ENCODE measurements at places on chromosomes 7 and 10.

GRCh38 chr7:13279854-13280435 lies 592.5 kb downstream of the ARL4A start:
- DNase-seq, result no peak

- no peak for DNase-seq
These were observed 8.1 kb downstream of the CYP26A1 start for GRCh38 chr10:93081834-93082233.

DNA sequence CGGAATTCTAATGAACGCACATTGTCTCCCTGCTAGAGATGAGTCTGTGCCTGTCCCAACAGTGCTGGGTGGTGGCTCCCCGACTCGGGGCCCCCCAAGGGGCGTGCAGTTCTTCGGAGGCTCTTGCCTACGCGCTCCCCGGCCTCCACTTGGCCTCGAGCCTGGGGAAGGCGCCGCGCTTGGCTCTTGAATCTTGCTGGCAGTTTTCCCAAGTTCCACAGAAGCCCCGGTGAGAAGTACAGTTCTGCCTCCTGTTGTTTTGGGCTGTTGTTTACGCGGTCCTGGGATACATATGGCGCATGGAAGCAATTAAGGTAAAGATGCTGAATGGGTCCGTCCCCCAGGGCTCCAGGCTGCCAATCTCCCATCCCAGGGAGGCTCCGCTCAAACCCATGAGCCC lies 32.6 kb upstream of the UNCX start:
- no peak for DNase-seq

- DNase-seq, result no peak
These were observed 43.7 kb downstream of the COL17A1 start for GRCh38 chr10:104041891-104042535.

DNA sequence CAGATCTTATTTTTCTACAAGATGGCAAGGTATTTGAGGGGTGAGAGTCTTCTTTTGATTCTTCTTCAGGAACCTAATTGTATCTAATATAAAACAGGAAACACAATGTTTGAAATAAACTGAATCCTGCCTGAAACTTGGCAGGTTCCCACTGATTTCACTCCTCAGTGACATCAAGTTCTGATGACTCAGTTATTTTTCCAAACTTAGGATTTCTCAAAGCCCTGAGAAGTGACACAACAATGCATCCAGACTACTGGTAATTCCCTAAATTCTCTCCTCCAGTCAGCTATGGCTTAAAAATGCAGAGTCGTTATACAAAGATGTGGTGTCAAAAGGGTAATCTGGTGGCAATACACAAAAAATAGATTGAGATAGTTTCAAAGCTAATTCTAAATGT lies 80.9 kb downstream of the ABLIM1 start:
- DNase-seq, result no peak

DNA sequence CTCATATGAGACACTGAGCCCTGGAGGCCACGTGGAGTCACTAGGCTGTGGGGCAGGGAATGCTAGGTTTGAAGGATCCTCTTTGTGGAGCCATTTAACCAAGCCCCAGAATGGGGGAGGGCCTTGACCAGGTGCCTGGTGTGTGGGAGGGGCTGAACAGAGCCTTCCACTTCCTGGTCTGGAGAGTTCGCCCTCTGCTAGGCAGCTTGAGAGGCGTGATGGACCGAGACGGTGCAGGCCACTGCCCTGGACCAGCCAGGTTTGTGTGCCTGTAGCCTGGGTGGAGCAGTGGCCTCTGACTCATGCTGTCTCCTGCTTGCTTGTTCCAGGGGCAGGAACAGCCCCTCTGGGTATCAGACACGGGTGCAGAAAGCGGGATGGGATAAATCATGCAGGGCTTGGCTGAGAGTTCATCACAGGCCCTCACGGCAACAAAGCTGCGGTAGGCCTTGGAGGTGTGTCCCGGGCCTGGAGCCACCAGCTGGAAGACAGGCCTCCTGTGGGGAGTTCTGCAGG lies 27.4 kb downstream of the ADAMTS14 start:
- no peak for DNase-seq

DNA sequence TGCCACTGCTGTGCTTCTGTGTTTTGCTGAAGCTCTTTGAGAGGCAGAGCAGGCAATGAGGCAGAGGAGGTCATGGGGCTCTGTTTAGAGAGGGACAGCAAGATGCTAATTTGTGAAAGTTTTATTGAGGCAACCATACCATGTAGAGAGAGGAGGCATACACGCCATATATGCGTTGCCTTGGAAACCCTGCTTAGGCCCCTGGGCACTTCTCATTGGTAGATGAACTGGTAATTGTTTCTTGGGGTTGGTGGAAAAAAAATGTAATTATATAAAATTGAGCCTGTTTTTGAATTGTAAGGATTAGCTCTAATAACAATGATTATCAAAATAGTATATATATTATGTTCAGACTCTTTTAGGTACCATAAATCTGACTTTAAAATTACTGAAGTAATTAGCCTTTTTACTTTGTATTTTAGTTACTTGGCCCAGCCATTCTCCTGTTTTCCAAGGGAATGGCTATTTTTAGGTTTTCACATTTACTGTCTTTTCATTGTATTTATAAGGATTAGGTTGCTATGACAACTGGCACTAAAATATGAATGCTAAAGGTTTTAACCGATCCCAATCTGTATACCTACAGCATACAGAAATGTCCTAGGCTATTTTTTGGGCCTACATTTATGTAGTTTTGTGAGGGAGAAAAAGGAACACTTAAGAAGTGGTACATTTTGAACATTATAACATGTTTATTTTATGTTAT lies 52.4 kb downstream of the BZW2 start:
- no peak for DNase-seq

DNA sequence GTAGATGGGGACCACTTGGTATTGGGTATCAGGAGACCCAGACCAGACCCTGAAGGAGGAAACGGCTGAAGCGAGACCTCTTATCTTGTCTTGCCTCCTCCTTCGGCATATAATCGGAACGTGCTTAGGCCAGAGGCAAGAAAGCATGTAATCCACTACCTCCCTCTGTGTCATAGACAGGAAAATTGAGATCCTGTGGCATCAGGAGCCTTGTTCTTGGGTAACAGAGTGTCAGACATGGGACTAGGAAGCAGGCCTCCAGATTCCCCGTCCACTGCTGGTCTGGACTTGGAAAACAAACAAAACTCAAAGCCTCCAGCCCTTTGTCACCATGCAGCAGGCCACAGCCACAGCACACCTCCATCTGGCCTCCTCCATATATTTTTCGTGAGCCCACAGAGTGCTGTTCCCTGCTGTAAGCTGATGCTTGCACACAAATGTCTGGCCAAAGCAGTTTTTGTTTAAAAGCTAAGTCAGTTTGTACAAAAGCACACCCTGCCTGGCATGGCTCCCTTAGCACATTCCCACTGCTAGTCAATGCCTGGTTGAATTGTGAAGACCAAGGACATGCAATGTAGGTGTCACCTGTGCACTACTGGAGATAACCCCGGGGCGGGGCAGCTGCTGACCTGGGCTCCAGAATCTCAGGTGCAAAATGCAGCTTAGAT lies 510.9 kb downstream of the RPS24 start:
- DNase-seq, result no peak

- peak; percentile 17 for DNase-seq
These were observed 65.1 kb downstream of the CALML3 start for GRCh38 chr10:5589661-5590511.

DNA sequence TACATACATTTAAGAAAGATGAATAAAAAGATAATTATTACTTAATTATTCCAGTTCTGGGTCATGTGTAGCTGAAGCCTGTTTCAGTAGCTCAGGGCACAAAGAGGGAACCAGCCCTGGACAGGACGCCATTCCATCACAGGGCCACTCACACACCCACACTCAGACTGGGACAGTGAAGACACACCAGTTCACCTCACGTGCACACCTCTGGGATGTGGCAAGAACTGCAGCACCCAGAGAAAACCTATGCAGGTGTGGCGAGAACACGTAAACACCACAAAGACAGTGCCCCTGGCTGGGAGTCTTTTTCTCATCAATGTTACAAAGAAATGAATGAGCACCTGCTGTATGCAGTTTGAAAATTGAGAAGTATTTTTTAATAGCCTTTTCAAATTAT lies 1.6 kb upstream of the IDI1 start:
- peak; percentile 64 for DNase-seq

- no peak for DNase-seq
These were observed 33.8 kb upstream of the INPP5A start for GRCh38 chr10:132503581-132504421.

DNA sequence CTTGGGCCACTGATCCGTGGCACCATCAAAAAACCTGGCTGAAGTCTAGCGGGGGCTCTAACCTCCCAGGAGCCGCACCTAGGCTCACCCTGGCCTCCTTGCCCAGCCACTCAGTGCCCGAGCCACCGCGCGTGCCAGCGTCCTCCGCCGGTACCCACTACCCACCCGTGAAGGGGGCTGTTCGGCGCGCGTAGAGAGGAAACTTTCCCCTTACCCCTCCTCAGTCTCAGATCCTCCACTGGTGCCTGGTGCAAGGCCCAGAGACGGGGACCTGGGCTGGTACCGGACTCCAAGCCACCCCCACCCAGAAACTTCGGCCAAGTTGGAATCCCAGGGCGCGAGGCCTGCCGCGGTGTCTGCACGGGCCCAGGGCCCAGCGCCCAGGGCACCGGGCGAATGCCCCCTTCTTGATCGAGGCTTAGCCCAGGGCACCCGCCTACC lies 3.5 kb upstream of the EBF3 start:
- no peak for DNase-seq

DNA sequence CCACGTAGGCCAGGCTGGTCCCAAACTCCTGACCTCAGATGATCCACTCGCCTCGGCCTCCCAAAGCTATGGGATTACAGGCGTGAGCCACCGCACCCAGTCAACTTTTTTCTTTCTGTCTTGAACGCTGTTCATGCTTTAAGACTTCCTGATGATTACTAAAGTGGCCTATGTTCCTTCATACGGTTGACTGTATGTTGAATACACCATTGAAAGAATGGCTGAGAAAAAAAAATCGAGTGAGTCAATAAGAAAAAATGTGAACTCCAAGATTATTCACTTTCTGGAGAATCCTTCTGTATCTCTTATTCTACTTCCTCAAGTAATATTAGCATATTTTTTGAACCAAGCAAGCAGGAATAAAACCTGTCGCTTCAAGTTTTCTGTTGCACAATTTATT lies 955.0 kb downstream of the GATA3 start:
- DNase-seq, result no peak

DNA sequence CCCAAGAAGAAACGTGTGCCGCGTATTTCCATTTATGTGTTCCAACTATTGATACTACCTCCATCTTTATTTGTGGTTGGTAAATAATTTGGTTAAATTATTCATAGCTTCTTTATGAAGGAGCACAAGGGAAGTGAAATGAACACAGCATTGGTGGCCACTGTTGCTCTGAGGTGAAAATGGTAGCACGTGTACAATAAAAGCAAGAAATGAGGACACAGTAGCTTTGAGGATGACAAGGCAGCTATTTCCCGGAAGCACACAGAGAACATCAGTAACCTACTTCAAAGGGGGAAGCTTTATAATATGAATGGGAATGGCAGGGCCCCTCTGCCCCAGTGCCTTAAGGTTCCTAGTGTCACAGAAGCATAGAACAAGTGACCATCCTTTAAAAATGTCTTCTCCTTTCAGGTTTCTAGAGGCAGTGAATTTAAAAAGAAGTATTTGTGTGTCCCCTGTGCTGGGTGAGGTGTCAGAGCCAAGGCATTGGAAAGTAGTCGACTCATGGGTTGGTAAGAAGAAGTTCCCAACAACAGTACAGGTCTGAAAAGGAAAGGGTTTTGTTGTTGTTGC lies 78.8 kb downstream of the SGMS1 start:
- DNase-seq, result no peak

DNA sequence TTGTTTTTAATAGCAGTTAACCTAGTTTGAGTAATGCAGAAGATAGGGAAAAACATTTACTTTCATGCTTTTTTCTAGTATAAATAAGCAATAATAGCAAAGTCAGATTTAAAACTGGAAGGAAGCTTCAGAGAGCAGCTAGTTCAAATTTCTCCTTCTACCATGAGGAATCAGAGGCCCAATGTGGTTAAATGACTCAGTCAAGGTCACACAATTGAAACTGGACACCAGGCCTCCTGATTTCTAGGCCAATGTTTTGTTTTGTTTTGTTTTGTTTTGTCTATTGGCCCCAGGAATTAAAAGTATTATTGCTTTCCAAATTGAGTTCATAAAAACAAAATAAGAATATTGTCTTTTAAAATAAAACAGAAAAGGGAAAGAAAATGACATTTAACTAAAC lies 122.3 kb downstream of the TRIL start:
- no peak for DNase-seq

- no peak for DNase-seq
These were observed 2.5 kb downstream of the NUDT5 start for GRCh38 chr10:12193193-12193592.

GRCh38 chr10:113045147-113046055 lies 95.4 kb downstream of the TCF7L2 start:
- no peak for DNase-seq

DNA sequence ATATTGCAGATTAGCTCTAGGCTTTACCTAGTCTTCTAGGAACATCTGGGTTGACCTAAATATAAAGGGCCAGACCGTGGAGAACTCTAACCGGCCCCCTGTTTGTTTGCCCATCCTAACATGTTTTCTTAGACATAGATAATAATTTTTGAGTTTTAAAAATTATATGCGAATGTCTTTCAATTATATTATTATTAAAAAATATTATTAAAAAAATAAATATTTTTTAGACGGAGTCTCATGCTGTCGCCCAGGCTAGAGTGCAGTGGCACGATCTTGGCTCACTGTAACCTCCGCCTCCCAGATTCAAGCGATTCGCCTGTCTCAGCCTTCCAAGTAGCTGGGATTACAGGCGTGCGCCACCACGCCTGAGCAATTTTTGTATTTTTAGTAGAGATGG lies 318.5 kb downstream of the INHBA start:
- no peak for DNase-seq

DNA sequence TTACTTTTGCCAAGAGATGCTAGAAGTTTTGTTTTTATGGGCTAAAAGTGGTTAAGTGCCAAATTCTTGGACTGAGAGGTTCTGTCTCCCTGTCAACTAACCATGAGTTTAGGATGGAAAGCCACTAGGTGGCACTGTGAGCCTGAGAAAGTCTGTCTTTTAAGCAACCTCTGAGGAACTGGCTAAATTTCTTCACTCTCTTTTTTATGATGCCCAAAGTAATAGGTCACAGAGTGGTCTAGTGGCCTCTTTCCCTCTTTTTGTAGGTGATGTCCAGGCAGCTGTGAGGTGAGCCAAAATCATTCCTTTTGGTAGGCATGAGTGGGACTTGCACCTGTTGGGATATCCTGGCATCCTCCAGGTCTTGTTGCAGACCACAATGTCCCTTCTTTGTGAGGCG lies 56.8 kb downstream of the SND1 start:
- peak; percentile 84 for DNase-seq

DNA sequence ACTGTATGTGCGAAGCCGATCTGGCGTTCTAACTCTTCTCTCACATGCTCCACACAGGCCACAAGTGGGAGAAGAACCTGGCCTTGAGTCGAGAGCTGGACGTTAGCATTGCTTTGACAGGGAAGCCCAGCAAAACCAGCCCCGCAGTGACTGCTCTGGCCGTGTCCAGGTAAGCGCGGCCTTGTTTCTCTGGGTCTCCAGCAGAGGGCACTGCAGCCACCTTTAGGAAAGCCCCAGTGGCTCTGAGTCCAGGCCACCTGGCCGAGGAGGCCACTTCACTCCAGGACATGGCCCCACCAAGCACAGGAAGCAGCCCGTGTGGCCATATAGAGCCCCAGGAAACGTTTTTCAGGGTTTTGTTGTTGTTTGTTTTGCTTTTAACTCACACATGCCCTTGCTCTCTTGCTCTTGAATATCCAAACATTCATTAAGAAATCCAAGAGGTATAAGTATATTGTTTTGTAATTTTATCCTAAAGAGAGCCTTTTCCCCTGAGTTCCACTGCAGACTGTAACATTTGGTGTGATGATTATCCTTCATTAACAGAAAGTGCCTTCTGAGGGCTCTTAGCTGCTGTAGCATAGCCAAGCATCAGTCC lies 41.8 kb upstream of the LRRC18 start:
- peak; percentile 50 for DNase-seq

- DNase-seq, result no peak
These were observed 96.5 kb downstream of the NRF1 start for GRCh38 chr7:129707910-129708499.
